ENCODE measurements at places on chromosomes 3 and 15. TPM values are rescaled to one million over a fixed set of nuclear protein-coding genes. Genes with fewer than 3 reads are reported as not detected.
A peak's percentile ranks its signal among the peaks of the same experiment; 100 is the strongest.

GRCh38 chr3:106825962-106826605 is 551.2 kb upstream of the CCDC54 start:
- H3K36me3 ChIP-seq, result no peaks in the 10 kb centered on the region
- DNase-seq, result peak; percentile 23
- peak overlapping the region; percentile 55 for H3K27ac ChIP-seq
- no peaks in the 10 kb centered on the region for H3K27me3 ChIP-seq

The ZNF662 gene
- total RNA-seq, result not detected

DNA sequence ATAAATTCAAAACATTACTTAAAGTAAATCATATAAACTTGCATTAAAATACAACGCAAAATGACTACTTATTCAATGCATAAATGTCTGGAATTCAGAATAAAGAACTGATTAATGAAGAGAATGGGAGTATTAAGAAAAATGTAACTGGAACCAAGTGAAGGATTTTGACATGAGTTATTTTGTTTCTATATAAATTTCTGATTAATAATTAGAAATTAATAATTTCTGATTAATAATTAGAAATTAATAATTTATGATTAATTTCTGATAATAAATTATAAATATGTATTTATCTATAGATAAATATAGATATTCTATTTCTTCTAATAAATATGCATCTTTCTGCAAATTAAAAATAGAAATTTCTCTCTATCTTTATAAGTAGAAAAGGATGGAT is 160.0 kb upstream of the STRIT1 start:
- H3K4me1 ChIP-seq, result no peaks in the 10 kb centered on the region
- no peak overlapping the region for H3K4me3 ChIP-seq
- H3K36me3 ChIP-seq, result no peaks in the 10 kb centered on the region

The GXYLT2 gene
- total RNA-seq, result 10.7 TPM

- no peaks in the 10 kb centered on the region for H3K4me1 ChIP-seq
- H3K27me3 ChIP-seq, result no peaks in the 10 kb centered on the region
- no peak overlapping the region for H3K4me3 ChIP-seq
- no peak overlapping the region for H3K27ac ChIP-seq
- no peaks in the 10 kb centered on the region for H3K36me3 ChIP-seq
Measured at GRCh38 chr15:73888224-73889041, 15.1 kb downstream of the TBC1D21 start.

DNA sequence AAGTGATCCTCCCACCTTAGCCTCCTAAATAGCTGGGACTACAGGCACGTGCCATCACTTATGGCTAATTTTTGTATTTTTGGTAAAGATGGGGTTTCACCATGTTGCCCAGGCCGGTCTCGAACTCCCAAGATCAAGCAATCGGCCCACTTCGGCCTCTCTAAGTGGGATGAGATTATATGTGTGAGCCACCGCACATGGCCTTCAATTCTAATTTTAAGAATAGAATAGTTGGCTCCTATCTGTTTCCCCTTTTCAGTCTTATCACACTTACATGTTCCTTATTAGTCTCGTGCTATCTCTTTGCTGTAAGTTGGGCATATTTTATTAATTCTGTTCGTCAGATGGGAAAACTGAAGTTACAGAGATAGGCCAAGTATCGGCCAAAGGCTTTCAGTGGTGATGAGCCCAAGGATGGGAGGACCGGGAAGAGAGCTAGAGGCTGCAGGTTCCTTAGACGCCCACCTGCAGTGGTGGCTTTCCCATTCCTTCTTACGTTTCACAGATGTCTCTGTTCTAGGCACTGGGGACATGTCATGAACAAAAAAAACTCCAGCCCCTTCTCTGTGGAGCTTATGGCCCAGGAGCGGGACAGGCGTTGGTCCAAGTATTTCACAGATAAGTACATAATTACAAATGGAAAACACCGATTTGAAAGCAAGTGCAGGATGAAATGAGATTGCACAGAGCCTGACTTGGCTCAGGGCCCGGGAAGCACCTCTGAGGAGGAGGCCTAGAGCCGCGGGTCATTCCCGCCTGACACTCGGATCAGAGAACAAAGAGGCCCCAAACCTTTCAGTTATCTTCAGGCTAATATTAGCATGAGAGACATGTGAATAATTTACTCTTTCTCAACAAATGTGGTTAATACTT is 91.1 kb upstream of the KLF13 start:
- DNase-seq, result peak; percentile 46
- no peak overlapping the region for H3K27ac ChIP-seq
- no peak overlapping the region for H3K4me3 ChIP-seq
- no peaks in the 10 kb centered on the region for H3K27me3 ChIP-seq
- H3K36me3 ChIP-seq, result no peaks in the 10 kb centered on the region

GRCh38 chr3:65604863-65605526 is 433.7 kb downstream of the MAGI1 start:
- H3K4me1 ChIP-seq, result no peaks in the 10 kb centered on the region
- H3K27me3 ChIP-seq, result no peaks in the 10 kb centered on the region
- peak; percentile 12 for DNase-seq
- no peak overlapping the region for H3K4me3 ChIP-seq

- no peaks in the 10 kb centered on the region for H3K36me3 ChIP-seq
- peaks cover 8% of the 10 kb centered on the region for H3K4me1 ChIP-seq
- H3K4me3 ChIP-seq, result no peak overlapping the region
- no peak for DNase-seq
Measured at GRCh38 chr3:129207479-129207878, 23.8 kb upstream of the CNBP start.

- no peak overlapping the region for H3K27ac ChIP-seq
- DNase-seq, result no peak
- no peak overlapping the region for H3K4me3 ChIP-seq
- H3K4me1 ChIP-seq, result no peaks in the 10 kb centered on the region
Measured at GRCh38 chr3:194119831-194120590, 15.9 kb upstream of the HES1 start.

The ZBTB47 gene
- total RNA-seq, result 4.4 TPM

DNA sequence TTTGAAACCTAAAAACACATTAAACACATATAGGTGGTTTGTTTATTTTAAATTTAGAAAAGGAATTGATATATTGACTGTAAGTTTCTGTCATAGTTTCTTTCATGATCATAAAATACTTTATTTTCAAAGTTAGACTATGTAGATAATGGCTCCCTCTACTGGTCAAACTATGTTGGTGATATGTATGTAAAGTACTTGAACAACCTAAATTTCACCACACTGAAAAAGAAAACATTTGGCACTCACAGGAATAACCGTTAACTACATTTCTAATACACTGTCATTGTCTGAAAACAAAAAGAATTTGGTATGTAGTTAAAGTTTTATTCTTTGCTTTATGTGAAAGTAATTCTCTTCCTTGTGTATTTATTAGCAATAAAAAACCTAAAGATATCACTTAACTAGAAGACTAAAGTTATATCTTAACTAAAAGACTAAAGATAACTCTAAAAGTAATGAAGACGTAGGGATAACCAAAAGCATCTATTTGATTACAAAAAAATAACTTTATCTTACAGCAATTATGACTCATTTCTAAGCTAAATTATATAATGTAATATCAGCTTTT is 427.5 kb downstream of the VGLL3 start:
- H3K4me1 ChIP-seq, result no peaks in the 10 kb centered on the region
- H3K36me3 ChIP-seq, result no peaks in the 10 kb centered on the region
- DNase-seq, result peak; percentile 64
- H3K4me3 ChIP-seq, result no peak overlapping the region
- H3K27ac ChIP-seq, result no peak overlapping the region

GRCh38 chr15:62781081-62781497 is 261.5 kb upstream of the TPM1 start:
- no peak overlapping the region for H3K27ac ChIP-seq
- H3K4me1 ChIP-seq, result no peaks in the 10 kb centered on the region
- H3K36me3 ChIP-seq, result no peaks in the 10 kb centered on the region
- DNase-seq, result no peak
- no peaks in the 10 kb centered on the region for H3K27me3 ChIP-seq

The CCDC80 gene
- 4.7 TPM for total RNA-seq

DNA sequence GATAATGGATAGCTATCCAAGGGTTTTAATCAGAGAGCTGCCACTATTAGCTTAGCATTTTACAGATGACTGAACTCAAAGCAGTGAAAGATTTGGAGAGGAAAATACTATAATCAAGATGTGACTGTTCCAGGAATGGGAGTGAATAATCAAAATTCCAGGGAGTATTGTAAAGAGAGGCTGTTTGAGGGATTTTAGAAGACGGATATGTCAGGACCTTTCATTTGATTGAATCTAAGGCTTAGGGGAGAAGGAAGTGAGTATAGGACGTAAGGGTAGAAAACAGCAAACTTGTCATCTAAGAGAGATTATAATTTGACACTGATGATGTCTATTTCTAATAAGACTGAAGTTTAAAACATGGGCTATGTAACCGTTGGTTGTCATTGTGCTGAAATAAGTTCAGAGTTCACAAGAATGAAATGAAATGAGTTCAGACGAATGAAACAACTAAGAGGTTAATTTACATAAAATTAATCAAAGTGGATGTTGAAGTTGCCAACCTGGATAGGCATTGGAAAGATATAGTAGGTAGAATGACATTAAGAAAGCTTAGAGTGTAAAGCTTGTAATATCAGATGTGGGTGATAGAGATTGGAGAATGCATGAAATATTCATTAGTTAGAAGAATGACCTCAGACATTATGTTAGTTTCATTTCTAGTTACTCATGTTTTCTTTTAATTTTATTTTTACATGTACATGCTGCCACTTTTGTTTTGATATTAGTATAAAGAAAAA is 842.8 kb downstream of the SI start:
- H3K4me1 ChIP-seq, result no peaks in the 10 kb centered on the region
- H3K4me3 ChIP-seq, result no peak overlapping the region
- H3K27me3 ChIP-seq, result no peaks in the 10 kb centered on the region
- no peak overlapping the region for H3K27ac ChIP-seq
- no peaks in the 10 kb centered on the region for H3K36me3 ChIP-seq

- no peaks in the 10 kb centered on the region for H3K4me1 ChIP-seq
- H3K27me3 ChIP-seq, result no peaks in the 10 kb centered on the region
- DNase-seq, result no peak
- no peak overlapping the region for H3K27ac ChIP-seq
- H3K36me3 ChIP-seq, result no peaks in the 10 kb centered on the region
- no peak overlapping the region for H3K4me3 ChIP-seq
Measured at GRCh38 chr3:173921732-173922131, 524.2 kb downstream of the NLGN1 start.

GRCh38 chr3:17579289-17580031 is 163.0 kb downstream of the TBC1D5 start:
- peaks cover 3% of the 10 kb centered on the region for H3K27me3 ChIP-seq
- no peak overlapping the region for H3K27ac ChIP-seq

DNA sequence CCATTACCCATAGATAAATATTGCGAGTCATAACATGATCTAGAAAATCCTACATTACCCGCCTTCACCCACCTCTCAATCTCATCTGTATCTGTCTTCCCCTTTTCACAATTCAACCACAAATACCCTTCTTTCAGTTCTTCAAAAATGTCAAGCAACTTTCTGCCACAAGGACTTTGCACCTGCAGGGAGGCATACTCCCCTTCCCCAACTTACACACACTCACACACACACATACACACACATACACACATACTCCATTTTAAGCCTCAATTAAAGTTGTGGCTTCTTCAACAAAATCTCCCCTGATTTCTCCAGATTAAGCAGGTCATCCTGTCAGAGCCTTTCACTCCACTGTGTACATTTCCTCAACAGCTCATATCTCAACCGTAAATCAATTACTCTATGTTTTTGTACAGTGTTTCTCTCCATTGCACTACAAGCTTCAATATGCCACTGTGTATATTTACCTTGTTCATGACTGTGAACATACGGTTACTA is 33.1 kb upstream of the CCDC50 start:
- no peaks in the 10 kb centered on the region for H3K4me1 ChIP-seq
- no peak overlapping the region for H3K4me3 ChIP-seq
- no peaks in the 10 kb centered on the region for H3K27me3 ChIP-seq
- H3K27ac ChIP-seq, result no peak overlapping the region

The EXD1 gene
- not detected for total RNA-seq

The TMEM44 gene
- total RNA-seq, result 23.1 TPM

The SLC27A2 gene
- 0.79 TPM for total RNA-seq

DNA sequence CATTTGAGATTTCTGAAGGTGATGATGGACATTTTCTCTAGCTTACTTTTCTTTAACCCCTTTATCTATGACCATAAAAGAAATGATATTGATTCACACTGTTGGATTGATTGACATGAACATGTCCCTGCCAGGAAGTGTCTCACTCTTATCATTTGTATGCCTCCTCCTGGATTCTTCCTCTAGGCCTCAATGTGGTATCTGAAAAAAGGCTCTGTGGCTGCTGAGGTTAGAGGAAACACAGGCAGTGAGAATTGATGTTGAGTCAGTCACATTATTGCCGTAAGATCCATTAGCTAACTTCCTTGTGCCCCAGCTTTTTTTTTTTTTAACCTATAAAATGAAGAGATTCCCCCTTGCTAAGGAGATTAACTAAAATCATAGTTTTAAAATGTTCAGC is 8.0 kb upstream of the THRB start:
- no peak overlapping the region for H3K27ac ChIP-seq
- no peaks in the 10 kb centered on the region for H3K27me3 ChIP-seq

- H3K27me3 ChIP-seq, result no peaks in the 10 kb centered on the region
- H3K4me1 ChIP-seq, result no peaks in the 10 kb centered on the region
- H3K27ac ChIP-seq, result no peak overlapping the region
- H3K36me3 ChIP-seq, result no peaks in the 10 kb centered on the region
- DNase-seq, result no peak
Measured at GRCh38 chr3:50657816-50658215, 16.9 kb upstream of the DOCK3 start.

The ACAA1 gene
- 24.0 TPM for total RNA-seq

GRCh38 chr3:39126532-39127071 is 19.1 kb downstream of the TTC21A start:
- no peaks in the 10 kb centered on the region for H3K4me1 ChIP-seq
- H3K27me3 ChIP-seq, result no peaks in the 10 kb centered on the region
- no peak overlapping the region for H3K27ac ChIP-seq
- peak; percentile 40 for DNase-seq
- no peaks in the 10 kb centered on the region for H3K36me3 ChIP-seq
- no peak overlapping the region for H3K4me3 ChIP-seq

The MAP2K1 gene
- 53.4 TPM for total RNA-seq

The GP9 gene
- total RNA-seq, result not detected

DNA sequence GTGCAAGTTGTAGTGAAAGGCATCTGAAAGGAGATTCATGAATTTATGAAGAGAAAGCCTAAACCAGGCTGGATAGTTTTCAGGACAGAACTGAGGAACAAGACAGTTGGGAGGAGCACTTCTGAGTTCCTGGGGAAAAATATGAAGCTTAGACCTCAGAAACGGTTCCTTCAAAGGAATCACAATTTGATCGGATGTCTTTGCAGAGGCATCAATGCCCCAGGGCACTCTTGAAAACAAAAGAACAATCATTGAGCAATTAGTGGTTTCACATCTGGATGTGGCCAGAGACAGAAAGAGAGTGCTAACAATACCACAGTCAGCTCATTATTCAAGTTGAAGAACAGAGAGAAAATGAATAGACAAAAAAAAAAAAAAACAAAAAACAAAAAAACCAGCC is 86.2 kb downstream of the KLF13 start:
- H3K4me3 ChIP-seq, result no peak overlapping the region
- H3K27ac ChIP-seq, result no peak overlapping the region
- H3K4me1 ChIP-seq, result no peaks in the 10 kb centered on the region
- no peaks in the 10 kb centered on the region for H3K36me3 ChIP-seq

The PLSCR5 gene
- not detected for total RNA-seq

The STRIT1 gene
- total RNA-seq, result not detected

GRCh38 chr3:4564270-4564669 is 71.1 kb downstream of the ITPR1 start:
- no peaks in the 10 kb centered on the region for H3K27me3 ChIP-seq
- H3K27ac ChIP-seq, result no peak overlapping the region
- no peaks in the 10 kb centered on the region for H3K4me1 ChIP-seq
- no peaks in the 10 kb centered on the region for H3K36me3 ChIP-seq
- DNase-seq, result no peak
- H3K4me3 ChIP-seq, result no peak overlapping the region

GRCh38 chr15:72281713-72282112 is 9.4 kb upstream of the PARP6 start:
- H3K27me3 ChIP-seq, result no peaks in the 10 kb centered on the region
- no peaks in the 10 kb centered on the region for H3K4me1 ChIP-seq
- no peak overlapping the region for H3K4me3 ChIP-seq
- H3K27ac ChIP-seq, result no peak overlapping the region
- no peaks in the 10 kb centered on the region for H3K36me3 ChIP-seq

The DPPA2 gene
- total RNA-seq, result not detected
